Hindlimb muscle (tissue), 1 donor: ENCODE measurements at places on chromosomes 7 and 10.

GRCh38 chr7:42690794-42691639 is 220.9 kb downstream of the C7orf25 start:
- no peak for DNase-seq

GRCh38 chr7:133550811-133551210 is 297.9 kb downstream of the EXOC4 start:
- DNase-seq = no peak

- DNase-seq = no peak
These were observed 43.8 kb downstream of the SH2D4B start for GRCh38 chr10:80581469-80581835.

- no peak for DNase-seq
These were observed 167.1 kb upstream of the ADO start for GRCh38 chr10:62637249-62638061.

DNA sequence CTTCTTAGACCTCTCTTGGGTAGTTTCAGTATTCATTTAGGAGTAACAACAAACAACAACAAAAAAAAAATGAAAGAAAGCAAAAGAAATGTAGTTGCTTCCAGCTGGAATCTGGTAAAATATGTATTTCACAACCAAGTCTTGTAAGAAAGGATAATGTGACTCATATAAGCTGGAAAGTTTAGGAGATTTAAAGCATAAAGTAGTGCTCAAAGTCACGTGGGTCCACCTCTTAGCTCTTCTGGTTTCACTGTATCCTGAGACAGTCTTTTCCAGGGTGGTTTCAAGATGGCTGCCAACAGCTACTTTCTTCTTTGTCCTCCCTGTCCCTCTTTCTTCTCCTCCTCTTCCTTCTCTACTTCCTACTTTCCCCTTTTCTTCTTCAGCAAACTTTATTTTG is 69.5 kb upstream of the CDK13 start:
- DNase-seq = no peak

DNA sequence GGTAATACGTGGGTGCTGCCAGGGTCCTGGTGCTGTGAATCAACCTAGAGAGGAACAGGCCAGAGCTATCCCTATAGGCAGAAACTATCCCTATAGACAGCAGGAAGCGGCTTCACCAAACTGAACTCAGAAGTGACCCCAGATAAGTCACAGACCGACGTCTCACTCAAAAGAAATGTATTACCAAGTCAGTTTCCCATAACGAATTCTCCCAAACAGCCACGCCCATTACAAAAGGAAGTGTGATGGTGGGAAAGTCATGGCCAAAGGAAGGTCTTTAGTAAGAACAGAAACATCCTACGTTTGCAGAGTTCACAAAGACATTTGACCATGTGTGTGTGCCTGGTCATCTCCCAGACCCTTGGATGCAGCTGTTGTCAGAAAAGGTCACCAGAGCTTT is 470.8 kb upstream of the ADARB2 start:
- DNase-seq = no peak

DNA sequence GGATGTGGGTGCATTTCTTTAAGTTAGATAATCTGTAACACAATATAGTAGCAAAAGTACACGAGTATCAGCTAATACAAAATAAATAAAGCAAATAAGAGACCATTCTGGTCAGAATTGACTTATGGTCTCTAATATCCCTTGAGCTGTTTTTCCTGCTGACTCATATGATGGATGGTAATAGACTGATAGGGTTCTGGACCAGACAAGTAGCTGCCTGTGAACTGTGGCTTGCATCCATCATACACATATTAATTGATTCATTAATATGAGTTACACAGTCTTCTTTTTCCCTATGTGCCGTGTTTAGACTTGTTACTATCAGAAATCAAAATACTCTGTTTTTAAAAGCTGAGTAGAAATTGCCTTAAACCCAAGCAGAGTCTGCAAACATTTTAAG is 762.8 kb downstream of the GATA3 start:
- no peak for DNase-seq

DNA sequence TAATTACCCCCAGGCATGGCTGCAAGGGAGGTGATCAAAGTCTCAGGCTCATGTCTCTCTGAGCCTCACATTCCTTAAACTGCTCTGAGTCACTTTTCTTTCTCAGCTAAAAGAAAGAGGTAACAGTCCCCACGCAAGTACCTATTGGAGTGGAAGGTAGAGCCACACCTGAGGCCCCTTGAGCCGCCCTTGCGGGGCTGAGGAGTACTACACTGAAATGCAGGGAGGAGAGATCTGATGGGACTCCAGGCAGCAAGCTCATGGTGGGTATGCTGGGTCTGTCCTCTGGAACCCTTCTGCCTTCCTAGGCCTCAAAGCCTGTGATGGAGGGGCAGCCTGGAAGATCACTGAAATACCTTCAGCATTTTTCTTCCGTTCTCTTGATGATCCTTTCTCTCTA is 960.0 kb downstream of the DNAJB9 start:
- DNase-seq = no peak

- DNase-seq = no peak
These were observed 18.0 kb upstream of the MEST start for GRCh38 chr7:130473876-130474275.

DNA sequence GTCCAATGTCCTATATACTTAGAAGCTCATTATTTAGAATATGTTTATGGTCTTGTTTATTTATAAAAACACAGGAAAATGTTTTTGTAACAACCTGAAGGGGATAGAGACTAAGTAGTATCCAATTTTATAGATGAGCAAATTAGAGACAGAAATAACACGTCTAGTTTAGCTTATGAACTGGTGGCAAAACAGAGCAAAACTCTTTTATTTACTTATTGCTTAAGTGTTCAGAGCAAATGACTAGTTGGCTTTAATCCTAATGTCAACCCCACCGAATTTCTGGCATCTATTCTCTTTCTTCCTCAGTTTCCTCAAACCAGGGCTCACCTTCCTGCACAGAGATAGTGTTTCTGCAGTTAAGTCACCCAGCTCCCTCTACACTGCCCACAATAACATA is 792.8 kb downstream of the REEP3 start:
- DNase-seq = no peak

GRCh38 chr7:137146552-137147337 is 196.8 kb downstream of the PTN start:
- DNase-seq = no peak

DNA sequence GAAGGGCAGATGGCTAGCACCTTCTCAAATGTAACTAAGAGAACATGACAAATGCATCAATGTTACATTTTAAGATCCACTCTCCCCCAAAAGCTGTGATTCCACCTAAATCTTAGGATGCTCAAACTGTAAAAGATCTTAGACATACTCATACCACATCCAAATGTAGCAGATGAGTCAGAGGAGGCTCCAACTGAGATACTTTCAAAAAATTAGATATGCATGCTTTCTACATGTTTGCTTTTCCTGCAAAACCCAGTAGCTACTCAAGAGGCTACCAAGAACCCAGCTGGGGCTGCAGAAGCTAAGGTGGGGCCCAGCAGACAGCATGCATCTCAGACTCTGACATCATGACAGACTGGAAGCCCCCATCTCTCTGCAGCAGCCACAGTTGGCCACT is 31.4 kb upstream of the FRMD4A start:
- no peak for DNase-seq

GRCh38 chr10:20885678-20886077 is 11.4 kb downstream of the NEBL start:
- DNase-seq = no peak

- no peak for DNase-seq
These were observed 15.9 kb downstream of the PTPRE start for GRCh38 chr10:127922675-127923366.
